Omental fat pad (tissue), 4 donors: ENCODE measurements at places on chromosomes 16 and 17. TPM values are rescaled to one million over a fixed set of nuclear protein-coding genes. Genes with fewer than 3 reads are reported as not detected.

DNA sequence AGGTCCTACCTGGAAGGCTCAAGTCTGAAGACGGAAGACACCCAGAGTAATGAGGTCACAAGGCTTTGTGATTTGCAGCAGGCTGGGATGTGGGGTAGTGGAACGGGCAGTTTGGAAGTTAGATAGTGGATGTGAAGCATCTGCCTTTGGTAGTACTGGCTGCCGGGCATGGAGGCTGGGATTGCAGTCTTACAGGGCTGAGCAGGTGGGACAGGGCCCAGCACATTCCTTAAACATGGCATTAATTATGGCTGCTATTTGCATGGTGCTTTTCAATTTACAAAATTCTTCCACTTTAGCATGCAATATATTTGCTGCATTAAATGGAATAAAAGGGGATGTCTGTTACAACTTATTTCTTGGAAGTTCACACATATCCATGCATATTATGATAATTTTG, 161.2 kb downstream of the UTP18 start:
- no peak for DNase-seq

Gene RCVRN
- total RNA-seq, result 0.56 TPM

DNA sequence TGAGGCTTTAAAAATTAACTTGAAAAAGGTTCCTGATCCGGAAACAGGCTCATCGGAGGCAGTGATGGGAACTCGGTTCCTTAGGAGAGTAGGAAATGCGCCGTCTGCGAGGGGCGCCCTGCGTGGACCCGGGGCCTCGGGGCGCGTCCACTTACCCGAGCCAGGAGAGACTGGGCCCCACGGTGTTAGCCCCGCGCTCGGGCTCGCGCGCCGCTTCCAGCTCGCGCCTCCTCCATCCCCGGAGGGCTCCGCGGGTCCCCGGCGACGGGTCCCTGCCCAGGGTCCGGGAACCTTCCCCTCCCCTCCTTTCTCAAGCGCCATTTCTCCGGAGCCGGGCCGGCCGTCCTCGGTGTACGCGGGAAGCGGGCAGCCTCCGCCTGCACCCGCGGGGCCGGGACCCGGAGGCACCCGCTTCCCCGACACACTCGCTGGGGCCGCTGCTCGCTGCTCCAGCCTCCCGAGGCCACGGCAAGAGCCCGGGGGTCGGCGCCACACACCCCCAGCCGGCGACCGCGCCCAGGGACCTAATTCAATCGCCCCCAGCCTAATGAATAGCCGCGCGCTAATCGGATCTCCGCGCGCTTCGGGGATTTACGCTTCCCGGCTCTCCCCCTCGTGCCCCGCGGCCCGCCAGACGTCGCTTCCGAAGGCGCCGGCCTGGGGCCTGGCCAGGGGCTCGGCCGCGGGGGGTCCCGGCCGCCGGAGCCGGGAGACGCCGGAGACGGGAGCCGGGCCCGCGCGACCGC, 2.2 kb upstream of the BAHCC1 start:
- no peak for DNase-seq

DNA sequence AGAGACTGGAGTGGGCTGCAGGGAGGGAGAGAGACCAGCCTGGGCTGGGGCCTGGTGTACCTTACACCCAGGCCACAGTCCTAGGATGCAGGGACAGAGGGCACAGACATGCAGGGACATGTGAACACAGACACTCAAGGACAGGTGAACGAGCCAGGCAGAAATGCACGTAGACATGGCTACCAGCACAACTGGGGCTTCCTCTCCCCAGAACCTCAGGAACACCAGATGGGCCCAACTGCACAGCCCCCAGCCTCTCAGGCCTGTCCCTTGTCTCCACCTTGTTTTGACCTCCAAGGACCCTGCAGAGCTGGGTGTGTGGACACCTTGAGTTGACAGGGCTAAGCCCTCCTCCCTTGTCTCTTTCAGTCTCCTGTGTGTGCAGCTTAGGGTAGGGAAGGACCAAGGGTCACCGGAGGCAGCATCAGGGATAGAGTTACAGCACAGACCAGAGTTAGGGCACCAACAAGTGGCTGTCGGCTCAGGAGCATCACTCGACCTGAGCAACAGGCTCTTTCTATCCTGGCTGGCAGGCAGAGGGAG, 9.2 kb downstream of the SEZ6 start:
- DNase-seq, result no peak

Gene MYH8
- not detected for total RNA-seq

GRCh38 chr17:65666876-65667321, 105.5 kb upstream of the AXIN2 start:
- no peak for DNase-seq

DNA sequence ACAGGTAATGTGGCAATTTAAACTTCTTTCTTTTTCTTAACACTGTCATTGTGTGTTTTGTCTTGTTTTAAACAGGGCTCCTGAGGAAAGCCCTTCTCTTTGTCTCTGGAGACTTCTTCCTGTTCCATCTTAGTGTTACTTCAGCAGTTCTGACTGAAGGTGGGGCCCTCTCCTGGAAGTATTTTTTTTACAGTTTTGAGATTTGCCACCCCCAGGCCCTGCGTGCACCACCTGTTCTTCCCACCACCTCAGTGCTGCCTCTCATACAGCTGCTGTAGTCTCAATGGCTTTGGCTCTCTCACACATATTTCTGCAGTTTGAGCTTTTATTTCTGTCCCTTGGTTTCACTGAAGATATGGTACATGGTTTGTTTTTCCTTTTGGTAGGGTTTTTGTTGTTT, 52.5 kb upstream of the ALDH3A1 start:
- no peak for DNase-seq

Gene NDUFAB1
- 48.5 TPM for total RNA-seq

- no peak for DNase-seq
Measured at GRCh38 chr16:63938661-63939060, 1183.2 kb downstream of the CDH11 start.

- no peak for DNase-seq
Measured at GRCh38 chr17:73281928-73282327, 20.2 kb upstream of the CPSF4L start.

DNA sequence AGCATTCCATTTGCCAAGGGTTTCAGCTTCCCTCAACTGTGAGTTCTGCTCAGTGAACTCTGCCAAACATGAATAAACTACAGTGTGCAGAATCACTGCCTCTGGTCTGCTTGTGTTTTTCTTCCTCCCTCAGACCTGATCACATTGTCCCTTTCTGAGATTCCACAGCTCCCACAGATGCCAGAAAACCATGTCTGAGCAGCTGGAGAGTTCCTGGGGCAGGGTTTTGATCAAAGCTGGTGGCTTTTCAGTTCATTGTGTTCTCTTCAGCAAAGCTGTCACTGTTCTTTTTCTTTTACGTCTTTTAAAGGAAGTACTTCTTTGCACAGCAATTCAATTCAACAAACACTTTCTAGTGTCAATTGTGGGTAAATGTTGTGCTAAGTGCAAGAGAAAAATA, 555.8 kb downstream of the RBFOX1 start:
- DNase-seq, result no peak

DNA sequence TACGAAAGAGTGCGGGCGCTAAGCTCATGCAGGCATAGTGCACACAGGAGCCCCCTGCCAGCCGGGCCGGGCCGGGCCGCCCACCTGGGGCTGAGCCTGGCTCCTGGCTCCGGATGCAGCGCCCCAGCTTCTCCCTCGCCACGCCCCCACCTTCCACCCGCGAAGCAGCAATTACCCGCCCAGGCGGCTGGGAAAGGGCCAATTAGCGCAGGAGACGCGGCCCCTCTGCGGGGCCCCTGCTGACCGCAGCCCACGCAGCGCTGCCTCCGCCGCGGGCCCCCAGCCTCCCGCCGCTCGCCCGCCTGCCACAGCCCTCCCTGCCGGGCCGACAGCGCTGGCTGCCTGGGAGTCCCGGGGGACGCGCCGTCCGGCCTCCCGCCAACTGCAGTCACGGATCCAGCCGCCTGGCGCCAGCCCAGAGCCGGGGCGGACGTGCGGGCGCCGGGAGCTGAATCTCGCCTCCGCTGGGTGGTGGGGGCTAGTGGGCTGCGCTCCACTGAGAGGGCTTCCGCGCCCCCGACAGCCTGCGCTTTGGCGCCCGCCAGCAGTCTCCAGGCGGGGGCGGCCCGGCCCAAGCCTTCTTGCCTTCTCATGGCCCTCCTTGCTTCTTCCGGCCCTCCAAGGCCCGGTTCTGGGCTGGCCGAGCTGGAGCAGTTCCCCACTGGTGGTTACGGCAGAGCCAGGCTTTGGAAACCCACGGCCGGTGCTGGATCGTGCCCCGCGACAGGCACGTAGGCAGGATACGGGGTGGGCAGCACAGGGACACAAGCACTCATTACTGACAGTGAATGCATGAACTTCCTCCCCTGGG, 14.9 kb upstream of the CBFB start:
- DNase-seq, result peak; percentile 40

Gene KRTAP9-8
- not detected for total RNA-seq

DNA sequence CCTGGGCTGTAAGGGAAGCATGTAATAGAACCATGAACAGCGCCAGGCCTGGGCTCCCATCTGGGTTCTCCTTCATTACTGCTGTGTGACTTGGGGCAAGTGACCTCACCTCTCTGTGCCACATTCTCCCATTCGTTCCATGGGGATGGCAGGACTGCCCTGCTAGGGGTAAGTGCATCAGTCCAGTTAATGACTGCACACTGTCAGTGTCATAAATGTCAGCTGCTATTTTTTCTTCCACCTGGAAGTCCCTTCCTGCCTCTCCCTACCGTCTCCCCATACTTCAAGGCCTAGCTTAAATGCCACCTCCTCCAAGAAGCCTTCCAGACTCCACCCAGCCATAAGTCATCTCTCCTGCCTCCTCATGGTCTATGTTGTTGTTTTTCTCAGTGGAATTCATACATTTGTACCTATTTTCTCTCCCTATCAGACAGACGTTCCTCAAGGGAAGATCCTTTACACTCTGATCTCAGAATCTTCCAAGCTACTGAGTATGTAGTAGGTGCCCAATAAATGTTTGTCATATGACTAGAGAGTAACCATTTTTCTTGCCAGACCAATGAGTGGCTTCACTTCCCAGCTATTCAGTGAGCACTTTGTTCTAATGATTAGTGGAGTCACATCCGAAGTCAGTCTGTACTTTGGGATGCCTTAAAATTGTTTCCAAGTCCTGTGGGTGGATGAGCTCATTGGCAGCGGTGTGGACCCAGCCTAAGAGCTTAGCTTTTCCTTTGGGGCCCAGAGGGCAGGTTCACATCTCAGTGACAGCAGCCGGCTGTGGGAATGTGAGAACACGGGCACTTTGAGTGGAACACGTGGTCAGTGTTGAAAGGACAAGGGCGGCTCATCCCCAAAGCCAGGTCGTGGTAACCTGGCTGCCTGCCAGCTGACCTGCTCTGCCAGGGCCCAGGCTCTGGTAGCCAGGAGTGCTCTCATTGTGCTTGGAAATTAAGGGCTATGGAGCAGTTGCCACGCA, 147.5 kb upstream of the GSE1 start:
- no peak for DNase-seq

Gene OTOP3
- total RNA-seq, result not detected

- no peak for DNase-seq
Measured at GRCh38 chr17:32914181-32914580, 13.8 kb upstream of the TMEM98 start.
